ENCODE measurements at places on chromosomes 1 and 21. TPM values are rescaled to one million over a fixed set of nuclear protein-coding genes. Genes with fewer than 3 reads are reported as not detected.

DNA sequence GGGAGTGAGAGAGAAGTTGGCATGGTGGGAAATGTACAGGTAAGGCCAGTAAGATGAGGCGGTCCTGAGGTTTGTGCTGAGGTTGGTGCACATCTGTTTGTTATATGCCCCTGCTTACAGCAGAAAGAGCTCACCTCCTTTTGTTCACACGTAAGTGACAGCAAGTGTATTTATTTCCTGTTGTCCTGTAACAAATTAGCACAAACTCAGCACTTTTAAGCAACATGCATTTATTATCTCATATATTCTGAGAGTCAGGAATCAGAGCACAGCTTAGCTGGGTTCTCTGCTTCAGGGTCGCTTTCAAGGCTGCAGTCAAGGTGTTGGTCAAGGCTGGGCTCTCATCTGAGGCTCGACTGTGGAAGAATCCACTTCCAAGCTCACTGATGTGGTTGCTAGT is 45.8 kb downstream of the TENT5C start:
- H3K4me3 ChIP-seq: no peak overlapping the region
- no peaks in the 10 kb centered on the region for H3K36me3 ChIP-seq
- no peaks in the 10 kb centered on the region for H3K27me3 ChIP-seq
- no peaks in the 10 kb centered on the region for H3K4me1 ChIP-seq

DNA sequence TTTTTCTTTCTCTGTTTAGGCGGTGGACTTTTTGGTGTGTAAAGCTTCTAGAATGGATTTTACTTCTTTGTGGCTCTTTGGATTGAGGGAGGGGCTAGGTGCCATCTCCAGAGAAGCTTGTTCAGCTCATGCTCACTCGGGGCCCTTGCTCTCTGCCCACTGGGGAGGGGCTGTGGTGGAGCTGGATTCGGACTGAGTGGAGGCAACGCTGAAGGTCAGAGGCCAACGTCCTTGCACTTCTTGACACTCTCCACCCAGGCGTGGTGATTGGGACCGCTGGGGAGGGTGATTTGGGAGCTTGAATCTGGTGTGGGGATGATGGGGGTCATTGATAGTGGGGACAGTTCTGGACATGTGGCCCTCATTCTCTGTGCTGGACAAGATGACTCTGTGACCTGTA is 52.6 kb downstream of the ADARB1 start:
- H3K4me1 ChIP-seq: peaks cover 34% of the 10 kb centered on the region
- H3K4me3 ChIP-seq: no peak overlapping the region
- no peak overlapping the region for H3K27ac ChIP-seq

DNA sequence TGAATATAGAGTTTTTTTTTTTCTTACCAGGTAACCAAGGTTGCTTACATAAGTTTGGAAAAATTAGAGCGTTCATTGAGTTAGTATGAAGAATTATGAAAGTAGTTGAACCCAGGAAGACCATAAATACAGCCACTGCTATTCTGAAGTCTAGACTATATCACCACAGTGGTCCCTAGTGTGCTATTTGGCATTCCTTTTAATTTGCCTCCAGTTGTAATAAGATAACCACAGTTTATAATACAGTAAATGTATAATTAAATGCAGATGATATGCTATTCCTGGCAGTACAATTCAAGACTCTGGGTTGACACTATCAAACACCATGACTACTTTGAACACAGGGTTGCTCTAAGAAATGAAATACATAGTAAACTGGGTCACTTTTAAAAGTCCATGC is 270.5 kb downstream of the BRINP2 start:
- H3K4me3 ChIP-seq: no peak overlapping the region
- H3K36me3 ChIP-seq: no peaks in the 10 kb centered on the region
- no peak for DNase-seq
- H3K4me1 ChIP-seq: no peaks in the 10 kb centered on the region
- H3K27me3 ChIP-seq: no peaks in the 10 kb centered on the region

DNA sequence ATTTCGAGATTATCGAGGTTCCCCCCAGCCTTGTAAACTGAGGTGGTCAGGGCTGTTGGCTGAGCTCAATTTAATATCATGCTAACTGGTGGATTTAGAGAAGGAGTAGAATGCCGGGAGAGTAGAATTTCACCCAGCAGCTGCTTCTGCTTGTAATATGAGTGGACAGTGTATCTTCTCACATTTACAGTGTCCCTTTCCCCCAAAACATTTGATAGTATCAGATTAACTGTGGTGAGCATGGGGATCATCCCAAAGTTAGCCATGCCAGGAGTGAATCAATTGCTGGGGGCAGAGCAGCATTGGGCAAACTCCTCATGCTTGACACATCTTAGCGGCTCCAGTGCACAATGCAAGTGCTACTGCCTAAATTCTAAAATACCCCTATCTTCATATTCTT is 9.2 kb upstream of the PPFIA4 start:
- H3K27me3 ChIP-seq: no peaks in the 10 kb centered on the region
- peaks cover 90% of the 10 kb centered on the region for H3K36me3 ChIP-seq
- no peaks in the 10 kb centered on the region for H3K4me1 ChIP-seq
- H3K4me3 ChIP-seq: no peak overlapping the region
- no peak for DNase-seq

- H3K4me3 ChIP-seq: no peak overlapping the region
- H3K27me3 ChIP-seq: no peaks in the 10 kb centered on the region
- DNase-seq: no peak
- H3K4me1 ChIP-seq: no peaks in the 10 kb centered on the region
- H3K36me3 ChIP-seq: no peaks in the 10 kb centered on the region
- H3K27ac ChIP-seq: no peak overlapping the region
Observed at GRCh38 chr1:172917972-172918371, 132.8 kb downstream of the TNFSF18 start.

The GUCA2B gene
- total RNA-seq: not detected

The OR2L5 gene
- not detected for total RNA-seq

GRCh38 chr21:41726970-41727783 is 39.7 kb downstream of the RIPK4 start:
- H3K27me3 ChIP-seq: no peaks in the 10 kb centered on the region
- DNase-seq: no peak
- peaks cover 3% of the 10 kb centered on the region for H3K4me1 ChIP-seq
- no peaks in the 10 kb centered on the region for H3K36me3 ChIP-seq
- no peak overlapping the region for H3K4me3 ChIP-seq

DNA sequence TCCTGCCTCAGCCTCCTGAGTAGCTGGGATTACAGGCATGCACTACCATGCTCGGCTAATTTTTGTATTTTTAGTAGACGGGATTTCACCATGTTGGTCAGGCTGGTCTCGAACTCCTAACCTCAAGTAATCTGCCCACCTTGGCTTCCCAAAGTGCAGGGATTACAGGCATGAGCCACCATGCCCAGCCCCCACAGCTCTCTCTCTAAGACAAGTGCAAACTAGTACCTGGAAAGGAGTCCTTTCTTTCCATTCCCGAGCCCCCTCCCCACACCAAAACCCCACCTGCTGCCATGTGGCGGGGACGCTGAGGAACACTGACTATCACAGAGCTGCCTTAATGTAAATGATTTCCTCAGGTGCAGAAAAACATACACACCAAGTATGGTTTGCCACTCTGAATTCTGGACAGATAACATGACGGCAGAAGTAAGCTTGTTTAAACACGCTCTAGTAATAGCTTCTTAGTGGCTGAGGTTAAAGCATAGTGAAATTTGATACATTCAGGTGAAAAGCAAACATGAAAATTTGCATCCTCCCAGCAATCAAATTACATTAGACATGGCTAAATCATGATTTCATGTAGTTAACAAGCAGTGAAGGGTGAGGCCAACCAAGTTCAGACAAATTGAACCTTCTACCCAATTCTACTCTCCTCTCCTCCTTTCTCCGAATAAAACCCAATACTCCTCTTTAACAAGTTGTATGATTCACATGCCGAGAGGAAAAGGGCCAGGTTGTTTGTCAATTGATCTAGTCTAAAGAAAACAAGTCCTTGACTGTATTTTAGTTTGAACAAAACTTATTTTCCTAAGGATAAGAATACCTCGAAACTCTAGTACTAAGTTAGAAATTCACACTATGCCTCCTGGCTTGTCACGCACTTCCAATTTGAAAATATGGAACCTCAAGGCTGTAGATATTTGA is 19.8 kb downstream of the ERRFI1 start:
- no peak for DNase-seq
- no peaks in the 10 kb centered on the region for H3K27me3 ChIP-seq
- peaks cover 42% of the 10 kb centered on the region for H3K4me1 ChIP-seq
- no peak overlapping the region for H3K4me3 ChIP-seq
- H3K36me3 ChIP-seq: no peaks in the 10 kb centered on the region

The SLC22A15 gene
- 12.5 TPM for total RNA-seq

- H3K4me3 ChIP-seq: no peak overlapping the region
- no peaks in the 10 kb centered on the region for H3K36me3 ChIP-seq
- DNase-seq: no peak
- H3K4me1 ChIP-seq: peaks cover 5% of the 10 kb centered on the region
- no peak overlapping the region for H3K27ac ChIP-seq
Observed at GRCh38 chr1:113999799-114000198, 20.5 kb downstream of the OLFML3 start.

The C1orf94 gene
- total RNA-seq: not detected

- no peak overlapping the region for H3K4me3 ChIP-seq
- H3K27me3 ChIP-seq: no peaks in the 10 kb centered on the region
- no peaks in the 10 kb centered on the region for H3K4me1 ChIP-seq
- no peak for DNase-seq
Observed at GRCh38 chr1:199515261-199515660, 512.2 kb upstream of the NR5A2 start.

DNA sequence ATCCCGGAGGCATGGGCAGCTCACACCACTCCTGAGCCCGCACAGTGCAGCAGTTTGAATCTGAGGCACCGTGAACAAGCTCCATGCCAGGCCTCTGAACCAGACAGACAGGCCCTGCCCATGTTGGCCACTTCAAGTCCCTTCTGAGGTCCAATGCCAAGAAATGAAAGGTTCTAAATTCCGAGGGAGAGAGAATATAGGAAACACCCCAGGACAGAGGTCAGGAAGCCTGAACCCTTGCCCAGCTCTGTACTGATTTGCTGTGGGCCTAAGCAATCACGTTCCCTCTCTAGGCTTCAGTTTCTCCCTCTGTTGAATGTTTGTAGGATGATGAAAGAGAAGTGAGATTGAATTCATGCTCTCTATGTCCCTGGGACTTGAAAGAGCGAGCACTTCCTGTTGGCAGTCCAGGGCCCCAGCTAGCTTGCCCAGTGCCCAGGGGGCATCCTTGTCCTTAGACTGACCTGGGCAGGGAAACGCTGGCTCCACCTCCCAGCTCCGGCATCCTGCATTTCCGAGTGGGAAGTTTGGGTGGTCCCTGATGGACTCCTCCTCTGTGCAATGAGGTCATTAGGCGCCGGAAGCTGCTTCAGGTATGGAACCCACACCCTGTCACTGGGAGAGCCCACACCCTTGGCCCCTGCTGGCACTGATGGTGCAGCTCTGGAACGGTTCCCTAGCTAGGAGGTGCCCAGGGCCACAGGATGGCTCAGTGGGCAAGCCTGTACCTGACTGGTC is 242.4 kb upstream of the TMEM51 start:
- no peaks in the 10 kb centered on the region for H3K27me3 ChIP-seq
- DNase-seq: no peak
- H3K36me3 ChIP-seq: no peaks in the 10 kb centered on the region
- H3K27ac ChIP-seq: no peak overlapping the region
- no peak overlapping the region for H3K4me3 ChIP-seq

- peaks cover 5% of the 10 kb centered on the region for H3K4me1 ChIP-seq
- peaks cover 51% of the 10 kb centered on the region for H3K36me3 ChIP-seq
- H3K27me3 ChIP-seq: no peaks in the 10 kb centered on the region
- no peak for DNase-seq
Observed at GRCh38 chr1:197181982-197182381, 35.5 kb upstream of the ASPM start.

- no peak for DNase-seq
- no peak overlapping the region for H3K27ac ChIP-seq
Observed at GRCh38 chr1:167503626-167504466, 14.5 kb downstream of the CD247 start.

- H3K4me3 ChIP-seq: peak within 1 kb of the TSS; percentile 91
- peaks cover 6% of the 10 kb centered on the region for H3K36me3 ChIP-seq
- peak within 1 kb of the TSS; percentile 93 for H3K27ac ChIP-seq
- no peak for DNase-seq
- H3K27me3 ChIP-seq: no peaks in the 10 kb centered on the region
- H3K4me1 ChIP-seq: peaks cover 53% of the 10 kb centered on the region
Observed at GRCh38 chr1:207051191-207051943, at the start of gene YOD1. TSS of gene YOD1 (minus strand) at chr1:207051208. CDS start at chr1:207051030, 178 bp downstream.

DNA sequence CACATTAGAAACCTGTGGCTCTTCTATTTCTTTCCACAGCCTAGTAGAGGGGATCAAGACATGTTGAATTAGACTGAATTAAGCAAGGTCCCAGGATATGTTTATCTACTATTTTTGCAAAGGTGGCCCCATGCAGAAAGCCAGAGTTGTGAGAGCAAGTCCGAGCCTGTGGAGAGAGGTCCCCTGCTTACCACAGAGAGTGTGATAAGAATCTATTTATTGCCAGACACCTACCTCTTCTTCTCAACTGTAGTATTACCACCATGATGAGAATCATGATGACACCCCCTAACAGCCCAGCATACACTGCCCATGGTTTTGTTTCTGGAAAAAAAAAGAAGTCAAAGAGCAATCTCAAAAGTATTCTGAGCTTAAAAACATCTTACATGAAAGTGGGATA is 23.0 kb downstream of the SLAMF1 start:
- no peaks in the 10 kb centered on the region for H3K36me3 ChIP-seq
- H3K4me3 ChIP-seq: no peak overlapping the region
- no peak overlapping the region for H3K27ac ChIP-seq

The E2F2 gene
- total RNA-seq: 1.9 TPM

GRCh38 chr1:225479341-225479740 is 51.5 kb upstream of the LBR start:
- no peaks in the 10 kb centered on the region for H3K27me3 ChIP-seq
- peaks cover 4% of the 10 kb centered on the region for H3K4me1 ChIP-seq
- no peak for DNase-seq
- H3K36me3 ChIP-seq: no peaks in the 10 kb centered on the region
- H3K4me3 ChIP-seq: no peak overlapping the region
- no peak overlapping the region for H3K27ac ChIP-seq

- no peak for DNase-seq
- H3K4me3 ChIP-seq: no peak overlapping the region
- H3K27me3 ChIP-seq: no peaks in the 10 kb centered on the region
- no peaks in the 10 kb centered on the region for H3K4me1 ChIP-seq
Observed at GRCh38 chr1:63112155-63112900, 210.0 kb upstream of the FOXD3 start.

GRCh38 chr1:7117399-7118281 is 332.4 kb downstream of the CAMTA1 start:
- H3K36me3 ChIP-seq: no peaks in the 10 kb centered on the region
- H3K27ac ChIP-seq: no peak overlapping the region
- H3K27me3 ChIP-seq: no peaks in the 10 kb centered on the region
- no peaks in the 10 kb centered on the region for H3K4me1 ChIP-seq

The TFF1 gene
- not detected for total RNA-seq

The RHOU gene
- total RNA-seq: 11.0 TPM

The KCNE1 gene
- 58.7 TPM for total RNA-seq

GRCh38 chr1:2983706-2984398 is 37.4 kb upstream of the ACTRT2 start:
- no peak for DNase-seq
- H3K4me3 ChIP-seq: no peak overlapping the region
- no peak overlapping the region for H3K27ac ChIP-seq
- H3K27me3 ChIP-seq: no peaks in the 10 kb centered on the region
- no peaks in the 10 kb centered on the region for H3K36me3 ChIP-seq
- H3K4me1 ChIP-seq: no peaks in the 10 kb centered on the region

The ATF3 gene
- total RNA-seq: 7.3 TPM

Measured in upper lobe of left lung (tissue), 6 donors.